ENCODE measurements at places on chromosomes 12 and 14.

DNA sequence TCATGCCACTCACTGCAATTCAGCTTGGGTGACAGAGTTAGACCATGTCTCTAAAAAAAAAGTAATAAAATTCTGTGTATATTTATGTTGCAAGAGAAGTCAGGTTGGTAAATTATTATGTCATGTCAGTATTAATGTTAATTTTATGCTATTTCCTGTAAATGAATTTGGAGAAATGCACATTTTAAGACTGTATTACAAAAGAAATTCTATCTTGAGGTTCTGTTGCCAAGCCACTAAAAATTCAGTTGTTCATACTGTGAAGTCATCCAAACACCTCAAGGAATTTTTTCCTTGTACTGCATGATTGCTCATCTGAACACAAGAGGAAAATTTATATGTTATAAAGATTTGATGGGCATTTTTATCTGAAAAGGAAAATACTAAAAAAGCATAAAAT, 23.3 kb upstream of the HMGA2 start:
- no peak for DNase-seq

DNA sequence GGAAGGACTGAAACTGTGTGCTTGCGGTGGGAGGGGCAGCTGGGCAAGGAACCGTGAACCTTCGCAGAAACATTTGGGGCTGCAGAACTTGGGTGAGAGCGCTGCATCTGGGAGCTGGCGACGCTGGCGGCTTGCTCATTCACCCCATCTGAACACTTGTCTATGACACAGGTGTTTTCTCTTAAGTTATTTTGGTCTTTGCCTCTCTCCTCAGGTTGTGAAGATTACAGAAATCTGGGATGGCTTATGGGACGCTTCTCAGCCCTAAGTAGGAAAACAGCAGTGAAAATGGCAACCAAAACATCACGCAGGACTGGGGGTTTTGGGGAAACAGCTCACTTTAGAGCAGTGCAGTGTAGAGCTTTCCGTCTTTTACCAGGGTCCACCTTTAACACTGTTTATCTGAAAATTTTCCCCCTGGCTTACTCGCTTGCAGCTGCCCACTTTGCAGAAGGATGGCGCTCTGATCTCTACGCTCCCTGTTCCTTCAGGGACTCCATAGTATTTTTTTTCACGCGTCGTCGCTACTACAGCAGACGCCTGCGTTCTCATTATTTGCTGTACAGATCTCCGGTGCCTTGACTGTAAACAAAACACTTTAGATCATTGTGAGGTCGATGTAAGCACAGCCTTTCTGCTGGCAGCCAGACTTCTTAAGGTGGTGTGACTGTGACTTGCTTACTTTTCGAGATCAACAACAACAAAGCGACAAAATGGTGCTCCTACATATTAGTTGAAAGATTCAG, 2.7 kb upstream of the CDKN1B start:
- DNase-seq: no peak

GRCh38 chr12:45540661-45541341, 188.7 kb upstream of the ARID2 start:
- no peak for DNase-seq

DNA sequence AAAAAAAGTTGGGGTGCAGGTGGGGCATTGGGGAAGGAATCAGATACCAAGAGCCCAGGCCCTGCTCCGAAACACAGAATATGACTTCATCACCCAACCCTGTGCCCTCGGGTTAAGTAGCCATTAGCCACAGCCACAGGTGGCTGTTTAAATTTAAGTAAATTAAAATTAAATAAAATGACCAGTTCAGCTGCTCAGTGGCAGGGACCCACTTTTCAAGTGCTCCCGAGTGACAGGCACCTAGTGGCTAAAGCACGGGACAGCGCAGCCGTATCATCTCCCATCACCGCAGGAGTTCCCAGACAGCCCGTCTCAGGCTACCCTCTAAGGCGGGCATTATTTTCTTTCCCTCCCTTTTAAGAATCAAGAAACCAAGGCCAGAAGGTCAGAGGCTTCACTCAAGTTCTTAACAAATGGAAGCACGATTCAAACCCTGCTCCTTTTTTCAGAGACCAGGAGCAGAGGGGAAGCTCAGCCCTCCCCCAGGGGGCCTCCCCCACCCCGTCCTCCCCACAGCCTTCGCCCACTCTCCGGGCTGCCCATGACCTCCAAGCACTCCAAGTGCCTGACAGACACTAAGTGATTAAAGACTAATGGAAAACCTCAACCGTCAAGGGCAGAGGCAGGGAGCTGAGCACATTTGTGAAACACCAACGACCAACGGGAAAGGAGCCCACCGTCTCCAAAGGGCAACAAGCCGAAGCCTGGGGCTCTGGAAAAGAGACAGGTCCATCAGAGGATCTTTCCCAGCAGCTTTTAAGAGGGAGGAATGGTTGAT, 5.2 kb downstream of the NCOR2 start:
- no peak for DNase-seq

GRCh38 chr12:14048941-14049545, 67.6 kb upstream of the GRIN2B start:
- DNase-seq: no peak

Data from brain microvascular endothelial cell (primary cell).